ENCODE measurements at places on chromosomes 12 and 14.

GRCh38 chr14:24361326-24361725, 6.7 kb upstream of the NFATC4 start:
- DNase-seq: no peak

GRCh38 chr12:117092511-117092780, 6.8 kb downstream of the TESC start:
- no peak for DNase-seq

GRCh38 chr12:40263616-40264409, 39.0 kb downstream of the LRRK2 start:
- DNase-seq: no peak

DNA sequence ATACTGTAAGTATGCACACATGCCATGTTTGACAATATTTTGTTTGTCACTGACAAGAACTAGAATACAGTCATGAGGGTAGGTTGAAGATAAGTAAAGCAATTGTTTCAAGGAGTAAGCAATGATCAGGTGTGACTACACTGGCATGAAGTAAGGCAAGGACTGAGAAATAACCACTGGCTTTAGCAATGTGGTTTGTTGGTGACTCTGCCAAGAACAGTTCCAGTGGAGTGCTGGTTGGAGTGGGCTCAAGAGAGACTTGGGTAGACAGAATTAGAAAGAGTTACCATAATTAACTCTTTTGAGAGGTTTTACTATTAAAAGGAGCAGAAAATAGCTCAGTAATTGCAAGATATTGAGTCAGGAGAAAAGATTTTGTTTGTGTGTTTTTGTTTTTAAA, 129.6 kb downstream of the GTF2A1 start:
- no peak for DNase-seq
